Mesothelial cell of epicardium (in vitro differentiated cells): ENCODE measurements at places on chromosomes 6 and 20. TPM values are rescaled to one million over a fixed set of nuclear protein-coding genes. Genes with fewer than 3 reads are reported as not detected.

EDN1 gene
- 7.4 to 8.9 TPM (median 8.5 TPM) in 3 replicates for total RNA-seq

DNA sequence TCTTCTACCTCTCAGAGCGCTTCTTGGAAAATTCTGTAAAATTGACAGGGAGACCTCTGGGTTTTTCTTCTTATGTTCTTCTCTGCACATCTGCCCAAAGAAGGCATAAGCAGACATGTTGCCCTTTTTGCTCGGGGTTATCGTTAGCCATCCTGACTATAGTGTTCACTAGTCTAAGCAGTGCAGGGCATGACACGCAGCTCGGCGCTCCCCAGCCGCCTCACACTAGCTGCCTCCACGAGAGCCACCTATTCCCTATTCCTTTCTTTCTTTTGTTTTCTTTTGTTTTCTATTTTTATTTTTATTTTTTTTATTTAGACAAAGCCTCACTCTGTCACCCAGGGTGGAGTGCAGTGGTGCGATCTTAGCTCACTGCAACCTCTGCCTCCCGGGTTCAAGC lies 100.2 kb upstream of the OPRM1 start:
- H3K4me3 ChIP-seq: no peak overlapping the region
- H3K27ac ChIP-seq: no peak overlapping the region
- H3K27me3 ChIP-seq: peaks cover 11% of the 10 kb centered on the region
- no peaks in the 10 kb centered on the region for H3K36me3 ChIP-seq
- DNase-seq: no peak

- no peaks in the 10 kb centered on the region for H3K36me3 ChIP-seq
Measured at GRCh38 chr6:169930799-169931198, 179.4 kb downstream of the ERMARD start.

- peaks cover 12% of the 10 kb centered on the region for H3K4me1 ChIP-seq
- no peak for DNase-seq
- H3K36me3 ChIP-seq: no peaks in the 10 kb centered on the region
- H3K27me3 ChIP-seq: peaks cover 17% of the 10 kb centered on the region
- no peak overlapping the region for H3K4me3 ChIP-seq
Measured at GRCh38 chr6:163958646-163959045, 544.1 kb downstream of the QKI start.

DNA sequence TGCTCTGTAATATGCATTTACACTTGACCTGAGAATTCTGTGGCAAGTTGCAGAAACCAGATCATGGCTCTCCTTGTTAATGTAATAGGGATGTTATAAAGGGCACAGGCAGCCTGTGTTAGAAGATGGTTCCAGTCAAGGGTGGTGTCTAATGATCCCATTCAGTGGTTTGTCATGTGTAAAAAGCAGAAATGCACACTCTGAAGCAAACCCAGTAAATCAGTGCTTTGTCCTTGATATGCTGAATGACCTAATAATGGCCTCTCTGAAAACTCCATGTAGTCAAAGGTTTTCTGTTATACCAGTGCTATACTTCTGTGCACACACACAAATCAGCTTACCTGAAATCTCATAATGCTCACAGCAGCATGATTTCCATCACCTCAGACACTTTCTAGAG lies 66.2 kb downstream of the SOBP start:
- peaks cover 2% of the 10 kb centered on the region for H3K36me3 ChIP-seq
- no peaks in the 10 kb centered on the region for H3K27me3 ChIP-seq
- no peak overlapping the region for H3K27ac ChIP-seq
- H3K4me1 ChIP-seq: peaks cover 4% of the 10 kb centered on the region
- DNase-seq: no peak

DNA sequence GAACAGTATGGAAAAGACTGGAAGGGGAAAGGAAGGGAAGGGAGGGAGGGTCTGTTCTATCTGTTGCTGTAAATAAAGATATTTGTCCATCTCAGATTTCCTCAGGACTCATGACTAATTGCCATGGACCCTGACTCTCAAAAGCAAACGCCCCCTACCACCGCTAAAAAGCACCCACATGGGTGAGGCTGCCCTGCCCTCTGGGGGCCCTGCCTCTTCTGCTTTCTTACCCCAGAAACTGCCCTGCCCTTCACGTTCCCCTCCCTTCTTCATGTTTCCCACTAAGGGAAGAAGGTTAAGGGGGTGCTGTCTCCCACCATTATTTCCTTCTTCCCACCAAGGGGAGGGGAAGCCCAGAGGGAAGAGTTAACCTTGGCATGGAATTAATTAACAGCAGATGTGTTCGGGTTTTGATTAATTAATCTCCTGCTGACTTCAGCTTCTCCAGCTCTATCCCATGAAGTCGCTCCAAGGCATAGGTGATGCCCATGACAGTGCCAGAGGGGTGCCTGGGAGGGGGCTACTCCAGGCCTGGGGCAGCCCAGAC lies 16.0 kb downstream of the MDFI start:
- H3K4me1 ChIP-seq: peaks cover 62% of the 10 kb centered on the region
- no peaks in the 10 kb centered on the region for H3K27me3 ChIP-seq
- no peak overlapping the region for H3K4me3 ChIP-seq
- peaks cover 18% of the 10 kb centered on the region for H3K36me3 ChIP-seq
- H3K27ac ChIP-seq: peak overlapping the region; percentile 76

DNA sequence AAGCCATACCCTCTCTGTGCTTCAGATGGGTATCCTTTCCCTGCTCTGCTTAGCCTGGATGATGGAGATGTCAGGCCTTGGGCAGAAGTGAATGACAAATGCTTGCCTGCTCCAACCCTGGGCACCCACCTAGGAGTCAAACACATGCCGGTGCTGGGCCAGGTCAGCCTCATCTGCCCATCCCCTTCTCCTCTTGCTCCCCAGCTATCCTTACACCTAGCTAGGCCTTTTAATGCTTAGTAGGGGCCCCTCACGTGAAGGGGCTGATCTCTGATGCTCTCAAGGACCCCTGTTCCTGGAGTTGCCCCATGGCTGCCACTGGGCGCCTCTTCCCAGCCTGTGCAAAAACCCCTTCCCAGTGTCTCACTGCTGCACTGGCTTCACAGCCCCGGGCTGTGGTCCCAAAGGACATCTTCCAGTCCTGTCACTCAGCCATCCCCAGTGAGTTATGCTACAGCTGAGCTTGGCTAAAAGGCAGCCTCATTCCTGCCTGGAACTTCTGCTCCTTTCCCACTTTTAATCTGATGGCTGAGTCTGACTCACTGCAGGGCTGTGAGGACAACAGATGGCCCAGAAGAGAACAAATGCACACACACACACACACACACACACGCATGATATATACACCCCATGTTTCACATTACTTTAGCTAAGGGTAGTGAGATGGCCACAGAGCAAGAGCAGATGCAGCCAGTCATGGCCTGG lies 12.8 kb upstream of the SDCBP2 start:
- no peak overlapping the region for H3K4me3 ChIP-seq
- H3K27me3 ChIP-seq: no peaks in the 10 kb centered on the region
- no peaks in the 10 kb centered on the region for H3K4me1 ChIP-seq
- no peak for DNase-seq
- H3K36me3 ChIP-seq: peaks cover 5% of the 10 kb centered on the region
